Stimulated activated CD8-positive, alpha-beta memory T cell treated with anti-CD3 and anti-CD28 coated beads, Interleukin-4, amount 100 ng/mL, for 1 hour (primary cell): ENCODE measurements at places on chromosomes 7 and 10.

DNA sequence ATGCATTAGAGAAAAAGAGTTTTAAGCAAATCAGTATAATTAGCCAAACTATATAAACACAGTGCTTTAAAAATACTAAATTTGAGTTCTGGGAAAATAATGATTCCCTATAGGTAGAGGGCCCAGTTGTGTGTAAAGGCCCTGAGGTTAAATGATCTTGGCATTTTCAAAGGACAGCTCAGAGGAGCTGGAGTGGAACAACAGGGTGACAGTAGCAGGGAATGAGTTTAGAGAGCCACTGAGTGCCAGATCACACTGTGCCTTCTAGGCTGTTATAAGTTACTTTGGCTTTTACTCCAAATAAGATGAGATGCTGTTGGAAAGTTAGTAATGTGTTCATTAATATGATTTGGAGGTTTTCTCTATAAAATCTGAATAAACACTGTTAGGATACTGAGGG is 34.6 kb downstream of the VWDE start:
- no peak for DNase-seq

- no peak for DNase-seq
Measured at GRCh38 chr7:112819536-112819935, 29.3 kb upstream of the TMEM168 start.

DNA sequence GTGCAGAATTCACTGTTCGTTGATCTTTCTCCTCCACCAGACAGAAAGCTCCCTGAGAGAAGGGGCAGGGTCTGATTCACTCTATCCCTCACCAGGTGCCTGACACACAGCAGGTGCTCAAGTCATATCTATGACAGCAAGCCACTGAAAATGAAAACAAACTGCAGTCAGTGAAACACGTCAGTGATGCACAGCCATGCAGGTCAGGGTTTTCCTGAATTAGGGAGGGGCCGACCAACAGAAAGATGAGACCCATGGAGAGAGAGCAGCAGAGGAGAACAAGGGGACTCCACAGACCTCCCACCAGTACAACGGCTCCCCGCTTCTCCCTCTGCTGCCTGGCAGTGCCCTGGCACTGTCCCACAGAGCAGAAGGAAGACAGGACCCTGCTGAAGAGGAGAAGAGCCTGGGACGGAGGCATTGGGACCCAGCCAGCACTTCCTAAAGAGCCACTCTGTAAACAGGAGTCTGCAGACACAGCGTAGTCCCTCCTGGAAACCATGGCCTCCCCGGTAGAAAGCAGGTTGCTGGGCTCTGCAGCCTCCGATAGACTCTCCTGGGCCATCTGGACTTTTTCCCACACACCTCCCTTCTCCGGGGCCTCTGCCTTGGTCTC is 50.3 kb downstream of the FAM53B start:
- no peak for DNase-seq

DNA sequence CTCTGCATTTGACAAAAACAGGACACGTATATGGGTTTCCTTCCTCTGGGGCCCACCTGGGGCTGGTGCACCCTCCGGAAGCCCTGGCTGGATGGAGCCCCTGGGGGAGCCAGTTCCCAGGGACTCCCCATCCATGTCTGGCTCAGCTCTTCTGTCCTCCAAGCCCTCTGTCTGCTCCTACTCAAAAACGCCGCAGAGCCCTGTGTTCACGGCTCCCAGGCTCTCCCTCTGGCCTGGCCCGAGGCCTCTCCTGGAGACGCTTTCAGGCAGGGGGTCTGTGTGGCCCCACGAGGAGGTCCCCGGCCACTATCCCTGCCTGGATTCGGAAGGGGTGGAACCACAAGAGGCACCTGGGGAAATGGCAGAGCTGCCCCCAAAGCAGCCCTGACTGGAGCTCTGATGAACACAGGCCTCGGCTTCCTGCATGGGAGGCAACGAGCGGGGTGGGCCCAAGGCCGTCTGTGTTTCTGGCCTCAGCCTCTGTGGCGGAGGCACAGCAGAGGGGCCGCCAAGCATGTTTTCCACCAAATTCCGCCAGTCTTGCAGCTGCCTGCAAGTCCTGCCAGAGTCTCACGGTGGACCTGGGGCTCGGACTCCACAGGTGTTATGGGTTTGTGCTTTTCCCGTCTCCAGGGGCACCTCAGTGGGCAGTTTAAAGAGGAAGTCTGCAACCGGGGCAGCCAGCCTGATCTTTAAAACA is 22.6 kb upstream of the INPP5A start:
- DNase-seq: no peak

DNA sequence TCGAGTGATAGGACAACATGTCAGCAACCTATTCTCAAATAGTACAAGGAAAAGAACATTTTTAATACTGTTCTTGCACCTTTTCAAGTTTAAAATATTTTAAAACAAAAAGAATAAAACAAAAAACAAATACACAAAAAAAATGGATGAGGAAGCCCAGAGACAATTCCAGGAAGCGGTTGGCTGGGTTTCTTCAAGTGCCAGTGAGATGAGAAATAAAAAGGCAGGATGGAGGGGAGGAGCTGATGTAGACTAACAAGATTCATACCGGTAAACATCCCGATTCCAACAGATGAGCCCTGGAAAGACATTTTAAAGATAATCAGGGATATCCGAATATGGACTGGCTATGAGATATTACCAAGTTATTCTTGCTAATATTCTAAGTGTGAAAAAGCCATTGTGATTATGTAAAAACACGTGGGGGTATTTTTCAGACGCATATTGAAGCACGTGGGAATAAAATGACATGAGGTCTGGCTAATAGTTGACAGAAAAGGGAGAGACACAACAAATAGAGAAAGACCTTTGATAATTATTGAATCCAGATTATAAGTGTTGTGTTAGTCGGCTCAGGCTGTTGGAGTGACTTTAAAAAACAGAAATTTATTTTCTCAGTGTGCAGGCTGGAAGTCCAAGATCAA is 101.3 kb upstream of the LRRC4 start:
- no peak for DNase-seq

DNA sequence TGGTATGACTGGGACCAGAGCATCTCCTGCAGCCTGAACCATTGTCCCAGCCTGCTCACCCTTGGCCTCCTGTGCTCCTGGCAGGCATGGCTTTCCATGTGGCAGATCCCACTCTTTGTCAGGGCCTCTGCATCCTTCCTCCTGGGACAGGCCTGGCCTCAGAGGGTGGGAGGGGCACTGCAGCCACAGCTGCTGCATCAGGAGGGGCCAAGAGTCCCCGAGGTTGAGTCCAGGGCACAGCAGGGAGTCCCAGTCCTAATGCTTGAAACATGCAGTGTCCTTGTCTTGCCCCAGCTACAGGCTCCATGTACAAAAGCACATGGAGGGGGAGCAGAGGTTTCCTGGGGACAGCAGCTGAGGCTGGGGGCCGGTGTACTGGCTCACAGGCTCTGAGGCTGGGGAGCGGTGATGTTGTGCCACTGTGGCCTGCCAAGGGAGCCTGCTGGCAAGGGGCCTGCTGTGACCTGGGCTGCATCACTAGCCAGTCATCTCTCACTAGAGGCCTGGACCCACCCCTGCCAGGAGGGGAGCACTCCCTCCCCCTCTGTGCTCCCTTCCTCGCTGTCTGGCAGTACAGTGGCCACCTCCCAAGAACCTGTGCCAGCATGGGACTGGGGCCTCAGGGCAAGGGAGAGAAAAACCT is 144.8 kb downstream of the ZNF248 start:
- no peak for DNase-seq

GRCh38 chr7:30330134-30331111 is 46.0 kb downstream of the ZNRF2 start:
- DNase-seq: no peak

- no peak for DNase-seq
Measured at GRCh38 chr7:51980812-51981211, 664.2 kb upstream of the COBL start.
